ENCODE measurements at places on chromosomes 2 and 18.
A peak's percentile ranks its signal among the peaks of the same experiment; 100 is the strongest.

DNA sequence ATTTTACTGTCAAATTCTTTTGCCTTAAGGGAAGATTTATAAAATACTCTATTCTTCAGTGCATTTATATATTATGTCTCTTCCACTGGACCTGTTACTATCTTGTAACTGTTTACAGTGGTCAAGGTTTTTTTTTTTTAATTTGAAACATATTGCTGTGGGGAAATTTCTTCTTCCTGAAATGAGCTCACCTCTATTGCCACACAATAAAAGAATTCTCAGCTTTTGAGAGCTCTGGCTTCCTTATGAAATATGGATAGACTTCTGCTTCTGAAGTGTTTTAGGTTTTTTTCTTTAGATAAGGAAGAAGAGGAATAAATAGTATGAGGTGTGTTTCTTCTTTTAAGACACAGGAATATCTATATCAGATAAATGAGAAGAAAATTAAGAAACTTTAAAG, 7.7 kb downstream of the VRK2 start:
- DNase-seq: no peak

GRCh38 chr18:49168281-49168985, 217.7 kb upstream of the SMAD7 start:
- DNase-seq: no peak

- no peak for DNase-seq
These were observed 177.7 kb upstream of the ZC3H15 start for GRCh38 chr2:186308347-186308746.

DNA sequence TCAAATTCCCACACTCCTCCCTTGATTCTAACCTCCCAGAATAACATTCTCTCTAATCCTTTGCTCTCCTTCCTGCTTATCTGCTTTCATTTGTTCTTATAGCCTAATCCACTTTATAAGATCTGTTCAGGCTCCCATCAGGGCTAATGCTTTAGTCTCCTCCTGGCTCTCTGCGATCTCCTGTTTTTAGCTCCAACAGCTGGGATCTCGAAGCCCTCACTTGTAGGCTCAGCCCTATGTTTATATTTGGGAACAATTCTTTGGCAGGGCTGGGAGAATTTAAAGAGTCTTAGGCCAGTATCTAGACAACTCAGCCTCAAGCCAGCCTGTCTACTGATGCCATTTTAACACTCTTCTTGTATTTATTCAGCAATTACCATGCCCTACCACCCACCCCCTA, 27.2 kb upstream of the RAPH1 start:
- no peak for DNase-seq

- peak; percentile 88 for DNase-seq
These were observed 99.0 kb downstream of the ZFP36L2 start for GRCh38 chr2:43127208-43127940.

- DNase-seq: no peak
These were observed 2.7 kb downstream of the NT5DC4 start for GRCh38 chr2:112723547-112723940.

GRCh38 chr18:13465124-13465446, 246.5 kb downstream of the LDLRAD4 start:
- DNase-seq: no peak

Data from stimulated activated CD8-positive, alpha-beta memory T cell treated with anti-CD3 and anti-CD28 coated beads, Interleukin-12 subunit alpha, Interleukin-12 subunit beta, amount 100 ng/mL, for 1 hour (primary cell).